CD4-positive, alpha-beta T cell treated with Interleukin-4 for 4 hours (primary cell): ENCODE measurements at places on chromosomes 6 and 20.

- DNase-seq, result no peak
Observed at GRCh38 chr6:166955865-166956443, 396 bp downstream of the RNASET2 start.

- no peak for DNase-seq
Observed at GRCh38 chr20:37356387-37356786, 10.4 kb downstream of the SRC start.

DNA sequence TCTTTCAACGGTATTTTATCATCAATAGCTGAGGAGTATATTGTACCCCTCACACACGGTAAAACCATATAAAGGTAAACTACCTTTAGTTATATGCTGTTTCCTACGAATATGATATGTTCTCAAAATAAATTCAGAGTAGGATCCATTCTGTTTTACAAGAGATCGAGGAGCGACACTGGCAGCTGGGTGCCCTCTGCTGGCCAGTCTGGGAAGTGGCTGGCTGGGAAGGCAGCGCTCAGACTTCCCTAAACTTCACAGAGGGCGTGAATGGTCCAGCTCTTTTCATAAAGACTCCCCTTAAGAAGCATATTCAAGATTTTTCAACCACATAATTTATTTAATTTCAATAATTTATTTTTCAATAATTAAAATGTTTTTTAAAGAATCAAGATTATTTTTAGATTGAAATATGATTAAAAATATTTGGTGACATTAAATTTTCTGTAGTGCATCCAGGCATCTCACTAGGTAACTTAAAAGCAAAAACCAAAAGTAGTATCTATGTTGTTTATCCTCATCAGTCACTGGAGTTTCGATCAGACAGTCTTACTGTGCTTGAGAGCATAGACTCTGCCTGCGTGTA lies 187.5 kb upstream of the PDE10A start:
- DNase-seq, result peak; percentile 52

DNA sequence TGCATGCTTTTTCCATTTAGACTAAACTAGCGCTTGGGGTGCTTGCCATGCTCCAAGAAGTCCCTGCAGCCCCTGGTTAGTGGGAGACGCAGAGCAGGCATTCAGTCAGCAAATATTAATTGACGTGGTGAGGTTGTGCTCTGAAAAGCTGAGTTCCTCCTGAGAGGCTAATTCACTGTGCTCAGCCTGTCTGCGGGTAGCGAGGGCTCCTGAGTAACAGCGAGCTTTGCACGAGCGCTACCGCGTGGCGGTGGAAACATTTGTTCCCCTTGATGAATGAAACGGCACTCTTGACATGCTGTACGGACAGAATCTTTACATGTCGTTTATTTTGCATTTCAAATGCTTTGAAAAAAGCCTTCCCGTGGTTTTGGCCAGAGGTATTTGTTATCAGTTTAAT lies 170.6 kb upstream of the AGPAT4 start:
- no peak for DNase-seq

DNA sequence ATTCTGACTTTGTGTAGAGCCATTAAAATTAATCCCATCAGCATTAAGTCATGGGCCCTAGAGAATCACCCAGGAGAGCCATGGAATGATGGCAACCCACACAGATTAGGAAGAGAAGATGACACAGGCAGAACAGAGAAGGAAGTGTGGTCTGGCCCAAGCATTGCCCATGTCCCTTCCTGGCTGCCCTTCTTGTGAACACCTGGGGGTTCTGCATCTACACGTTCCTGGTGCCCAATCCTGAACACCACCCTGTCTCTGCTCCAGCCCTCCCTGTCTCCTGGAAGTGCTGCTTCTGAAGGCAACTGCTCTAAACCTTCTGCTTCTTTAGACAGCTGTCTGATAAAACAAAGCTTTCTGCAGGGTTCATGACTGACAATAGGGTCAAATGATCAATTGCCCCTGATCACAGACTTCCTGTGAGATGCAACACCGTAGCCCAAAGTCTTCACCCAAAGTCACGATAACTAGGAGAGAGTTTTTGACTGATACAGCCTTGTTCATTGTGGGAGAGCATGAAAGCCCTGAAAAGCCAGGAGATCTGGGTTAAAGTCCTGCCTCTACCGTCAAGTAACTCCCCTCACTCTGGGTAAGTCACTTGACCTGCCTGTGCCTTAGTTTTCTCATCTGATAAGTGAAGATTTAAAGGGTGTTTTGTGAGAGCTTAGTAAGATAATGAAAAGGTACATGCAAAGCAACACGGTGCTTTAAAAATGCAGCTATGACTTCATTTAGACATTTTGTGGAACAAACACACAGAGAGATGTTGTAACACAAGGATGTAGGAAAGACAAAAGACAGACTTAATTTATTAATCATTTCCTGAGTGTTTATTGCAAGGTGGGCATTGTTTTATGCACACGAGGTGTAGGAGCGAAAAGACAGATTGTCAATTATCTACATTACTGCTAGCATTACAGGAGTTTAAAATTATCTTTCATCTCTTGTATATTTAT lies 291.2 kb upstream of the STXBP5 start:
- no peak for DNase-seq

DNA sequence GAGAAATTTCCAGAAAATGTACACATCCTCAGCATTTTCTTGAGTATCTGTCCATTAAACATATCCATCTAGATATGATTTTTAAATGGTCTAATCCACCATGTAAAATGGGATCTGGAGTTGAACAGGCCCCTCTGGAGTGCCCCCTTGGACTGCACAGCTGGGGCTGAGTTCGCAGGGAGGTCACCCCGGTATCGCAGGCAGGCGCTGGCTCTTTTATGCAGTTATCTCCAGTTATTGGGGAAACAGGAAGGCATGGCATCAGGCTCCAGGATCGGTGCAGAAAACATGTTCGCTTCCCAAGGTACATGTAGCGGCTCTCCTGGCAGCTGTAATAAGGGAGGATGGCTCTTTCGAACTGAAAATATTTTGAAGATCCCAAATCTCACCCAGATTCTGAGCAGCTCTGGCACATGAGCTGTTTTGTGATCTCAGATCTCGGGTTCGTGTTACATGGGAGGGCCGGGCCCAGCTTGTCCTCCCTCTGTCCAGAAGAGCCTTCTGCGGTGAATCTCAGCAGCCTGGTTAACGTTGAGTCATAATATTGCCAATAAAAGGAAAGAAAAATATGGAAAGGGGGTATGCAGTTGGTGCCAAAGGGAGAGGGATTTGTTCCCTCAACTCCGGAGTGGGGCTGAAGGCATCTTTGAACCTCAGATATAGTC lies 167.7 kb downstream of the EYA2 start:
- DNase-seq, result no peak

DNA sequence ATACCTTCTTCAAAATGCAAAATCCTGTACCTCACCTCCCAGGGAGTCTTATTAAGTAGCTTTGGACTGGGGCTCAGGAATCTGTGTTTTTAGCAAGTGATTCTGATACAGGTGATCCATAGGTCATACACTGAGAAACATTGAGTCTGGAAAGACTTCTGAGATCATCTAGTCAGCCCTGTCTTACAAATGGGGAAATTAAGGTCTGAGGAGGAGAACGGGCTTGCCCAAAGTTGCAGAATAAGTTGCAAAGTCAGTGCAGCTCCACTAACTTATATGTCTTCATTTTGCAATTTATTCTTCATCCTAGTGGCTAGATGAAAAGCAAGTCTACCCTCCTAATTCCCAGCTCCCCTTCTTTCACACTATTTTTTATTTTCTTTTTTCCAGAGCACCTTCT lies 28.9 kb downstream of the KCNS1 start:
- no peak for DNase-seq

DNA sequence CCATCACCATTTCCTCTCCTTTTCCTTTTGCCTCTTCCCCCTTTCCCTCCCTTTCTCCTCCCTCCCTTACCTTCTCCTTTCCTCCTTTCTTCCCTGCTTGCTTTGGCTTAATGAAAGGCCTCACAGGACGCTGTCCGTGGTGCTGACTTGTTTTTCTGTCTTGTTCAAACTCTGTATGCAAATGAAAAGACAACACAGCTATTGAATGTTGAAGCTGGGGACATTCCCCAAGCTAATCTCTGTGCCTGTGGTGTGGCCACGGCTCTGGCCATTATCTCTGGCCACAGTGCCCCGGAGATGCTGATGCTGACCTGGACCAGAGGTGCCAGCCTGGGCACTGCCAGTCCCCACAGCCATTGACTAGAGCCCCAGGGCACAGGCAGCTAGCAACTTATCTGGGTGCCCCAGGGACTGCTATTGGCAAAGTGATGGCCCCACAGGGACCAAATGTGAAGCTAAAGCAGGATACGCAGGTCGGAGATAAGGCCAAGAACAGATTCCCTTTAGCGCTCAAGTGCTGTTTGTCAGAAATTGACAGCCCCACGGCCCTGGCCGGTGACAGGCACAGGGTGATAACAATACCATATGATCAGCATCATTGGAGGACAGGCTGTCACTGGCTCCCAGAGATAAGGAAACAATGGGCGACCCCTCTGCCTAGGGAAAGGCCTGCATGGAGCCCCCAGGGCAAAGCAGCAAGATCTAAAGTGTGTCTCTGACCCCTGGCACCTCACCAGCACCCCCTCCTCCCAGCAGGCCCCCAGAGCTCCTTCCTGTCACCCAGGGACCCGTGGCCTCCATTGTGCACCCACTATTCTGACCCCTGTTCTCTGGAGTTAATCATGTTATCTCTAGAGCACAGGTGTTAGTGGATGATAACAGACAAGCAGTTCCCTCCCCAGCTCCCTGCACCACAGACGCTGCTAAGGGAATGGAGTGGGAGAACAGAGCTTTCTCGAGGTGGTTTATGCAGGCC lies 31.6 kb upstream of the SLC32A1 start:
- peak; percentile 33 for DNase-seq

DNA sequence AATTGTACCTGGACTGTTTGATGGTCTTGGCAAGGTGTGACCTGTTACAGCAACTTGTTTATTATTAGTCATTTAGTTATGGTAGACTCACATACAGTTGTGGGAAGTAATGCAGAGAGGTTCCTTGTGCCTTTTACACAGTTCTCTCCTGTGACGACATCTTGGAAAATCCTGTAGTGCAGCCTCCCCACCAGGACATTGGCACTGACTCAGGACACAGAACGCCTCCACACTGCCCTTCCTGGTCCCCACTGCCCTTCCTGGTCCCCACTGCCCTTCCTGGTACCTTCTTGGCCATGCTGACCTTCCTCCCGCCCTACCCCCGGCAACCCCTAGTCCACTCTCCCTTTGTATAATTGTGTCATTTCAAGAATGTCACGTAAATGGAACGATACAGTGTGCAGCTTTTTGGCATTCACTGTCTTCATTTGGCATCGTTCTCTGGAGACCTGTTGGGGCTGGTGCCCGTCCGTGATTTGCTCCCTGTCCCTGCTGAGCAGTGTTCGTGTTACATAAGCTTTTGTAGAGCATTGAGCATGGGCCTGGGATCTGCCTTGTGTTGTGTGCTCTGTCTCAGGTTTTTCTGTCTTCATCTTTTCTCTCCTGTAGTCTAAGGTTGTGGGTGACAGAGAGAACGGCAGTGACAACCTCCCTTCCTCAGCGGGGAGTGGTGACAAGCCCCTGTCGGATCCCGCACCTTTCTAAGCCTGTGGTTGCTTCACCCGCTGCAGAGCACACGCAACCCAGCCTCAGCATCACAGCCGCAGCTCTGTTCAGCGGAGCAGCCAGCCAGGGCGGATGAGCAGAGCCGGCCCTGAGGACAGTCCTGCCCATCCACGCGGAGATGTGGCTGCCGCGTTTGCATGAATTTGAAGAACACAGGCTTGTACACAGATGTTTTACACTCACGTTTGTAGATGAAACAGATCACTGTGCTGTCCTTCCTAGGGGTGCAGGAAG lies 5.4 kb upstream of the DNAJC5 start:
- DNase-seq, result no peak

GRCh38 chr6:160394654-160395035 lies 46.5 kb downstream of the SLC22A3 start:
- DNase-seq, result no peak

GRCh38 chr6:93391965-93392364 lies 27.4 kb downstream of the EPHA7 start:
- no peak for DNase-seq

DNA sequence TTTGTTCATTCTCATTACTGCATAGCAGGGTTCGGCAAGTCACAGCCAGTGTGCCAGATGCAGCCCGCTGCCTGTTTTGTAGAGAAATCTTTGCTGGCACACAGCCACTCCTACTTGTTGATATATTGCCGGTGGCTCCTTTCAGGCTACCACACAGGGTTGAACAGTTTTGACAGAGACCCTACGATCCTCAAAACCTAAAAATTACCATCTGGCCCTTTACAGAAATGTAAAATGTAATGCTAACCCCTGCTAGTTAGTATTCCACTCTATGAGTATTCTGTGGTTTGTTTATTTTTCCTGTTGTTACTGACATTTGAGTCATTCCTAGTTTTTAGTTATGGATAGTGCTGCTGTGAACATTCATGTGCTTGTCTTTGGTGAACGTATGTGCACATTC lies 11.5 kb downstream of the DHX35 start:
- no peak for DNase-seq

DNA sequence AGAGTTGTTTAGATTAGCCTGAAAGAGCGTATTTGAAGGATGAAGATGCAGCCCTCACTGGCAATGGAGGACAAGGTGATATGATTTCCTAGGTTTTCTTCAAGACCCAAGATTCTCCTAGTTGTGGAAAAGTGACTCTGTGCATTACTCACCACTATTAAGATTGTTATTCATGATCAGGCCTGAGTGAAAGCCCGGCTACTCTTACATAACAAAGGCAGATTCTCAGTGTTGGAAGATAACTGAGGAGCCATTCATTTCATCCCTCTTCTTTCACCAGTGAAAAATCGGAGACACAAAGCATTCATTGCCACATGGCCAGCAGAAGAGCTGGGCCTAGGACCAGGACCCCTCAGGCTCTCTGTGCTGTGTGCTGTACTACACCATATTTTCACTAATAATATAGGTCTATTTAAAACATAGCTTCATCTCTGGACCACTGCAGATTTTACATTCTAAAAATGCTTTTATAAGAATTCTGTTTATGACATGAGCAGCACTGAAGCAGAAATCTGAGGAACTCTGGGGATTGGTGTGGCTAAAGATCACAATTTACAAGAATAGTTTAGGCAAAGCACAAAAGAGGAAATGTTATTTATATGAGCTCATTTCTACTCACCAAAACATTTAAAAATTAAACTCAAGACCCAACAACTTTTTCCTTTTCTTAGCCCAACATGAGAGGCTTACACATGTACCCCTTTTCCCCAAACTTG lies 181.9 kb upstream of the CCN2 start:
- DNase-seq, result no peak

DNA sequence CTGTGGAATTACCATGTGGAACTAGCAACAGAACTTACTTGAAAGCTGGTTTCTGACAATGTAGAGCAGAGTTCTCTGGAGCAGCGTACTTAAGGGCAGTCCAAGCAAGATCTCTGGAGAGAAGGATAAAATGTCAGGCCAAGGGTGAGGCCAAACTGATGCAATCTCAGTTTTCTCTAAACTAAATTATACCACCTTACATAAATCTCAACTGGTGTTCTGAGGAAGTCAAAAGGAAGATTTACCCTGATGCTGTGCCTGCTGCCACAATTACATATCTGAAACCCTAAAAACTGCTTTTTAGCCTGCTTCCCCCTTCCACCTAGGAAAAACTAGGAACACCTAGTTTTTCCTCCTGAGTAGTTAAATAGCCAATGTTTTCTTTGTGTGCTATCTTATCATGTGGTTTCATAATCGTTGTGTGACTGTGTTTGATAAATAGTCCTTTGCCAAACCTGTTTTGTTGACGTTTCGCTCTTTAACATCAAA lies 28.1 kb downstream of the NCOA7 start:
- DNase-seq, result no peak

- DNase-seq, result peak; percentile 33
Observed at GRCh38 chr20:2693286-2694007, 867 bp downstream of the EBF4 start.
